ENCODE measurements at places on chromosomes 13 and 19.

DNA sequence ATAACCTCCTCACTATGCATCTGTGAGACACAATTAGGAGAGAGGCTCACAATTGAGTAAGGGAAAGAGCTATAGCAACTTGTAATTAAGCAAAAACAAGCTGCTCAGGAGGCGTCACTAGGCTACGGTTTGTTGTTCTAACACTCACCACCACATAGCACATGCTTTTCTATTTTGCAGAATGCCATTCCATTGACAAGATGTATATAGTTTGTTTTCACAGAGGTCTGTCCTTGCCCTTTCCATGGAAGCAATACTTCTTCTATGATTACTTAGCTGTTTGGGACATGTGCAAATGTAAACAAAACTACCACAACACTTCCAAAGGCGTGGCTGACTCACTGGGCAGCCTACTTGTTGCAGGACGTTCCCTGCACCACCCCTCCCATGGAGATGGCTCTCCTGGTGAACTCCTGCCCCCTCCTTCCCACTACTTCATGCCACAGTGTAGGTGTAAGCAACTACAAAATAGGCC lies 33.9 kb upstream of the FAM216B start:
- no peak for DNase-seq

- DNase-seq = no peak
These were observed 5.0 kb downstream of the RNF113B start for GRCh38 chr13:98171900-98172589.

- no peak for DNase-seq
These were observed 2.0 kb downstream of the PPP6R1 start for GRCh38 chr19:55256562-55257460.

DNA sequence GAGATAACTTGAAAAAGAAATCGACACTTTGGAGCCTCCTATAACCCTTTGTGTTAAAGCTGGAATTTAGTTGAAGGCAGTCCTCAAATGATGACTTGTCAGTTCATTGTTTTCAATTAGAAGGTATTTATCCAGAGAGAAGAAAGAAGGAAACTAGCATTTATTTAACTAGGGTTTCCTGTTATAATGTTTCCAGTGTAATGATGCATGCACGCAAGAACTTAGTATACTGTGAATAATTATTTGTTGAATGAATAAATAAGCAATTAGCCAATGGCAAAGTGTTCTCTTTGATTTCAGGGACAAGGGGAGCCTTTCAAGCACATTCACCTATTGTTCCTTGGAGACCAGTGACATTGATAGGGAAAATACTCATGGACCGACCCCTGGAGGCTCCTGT lies 307.4 kb downstream of the KLF5 start:
- DNase-seq = no peak

GRCh38 chr13:30925429-30925828 lies 7.0 kb upstream of the TEX26 start:
- no peak for DNase-seq

DNA sequence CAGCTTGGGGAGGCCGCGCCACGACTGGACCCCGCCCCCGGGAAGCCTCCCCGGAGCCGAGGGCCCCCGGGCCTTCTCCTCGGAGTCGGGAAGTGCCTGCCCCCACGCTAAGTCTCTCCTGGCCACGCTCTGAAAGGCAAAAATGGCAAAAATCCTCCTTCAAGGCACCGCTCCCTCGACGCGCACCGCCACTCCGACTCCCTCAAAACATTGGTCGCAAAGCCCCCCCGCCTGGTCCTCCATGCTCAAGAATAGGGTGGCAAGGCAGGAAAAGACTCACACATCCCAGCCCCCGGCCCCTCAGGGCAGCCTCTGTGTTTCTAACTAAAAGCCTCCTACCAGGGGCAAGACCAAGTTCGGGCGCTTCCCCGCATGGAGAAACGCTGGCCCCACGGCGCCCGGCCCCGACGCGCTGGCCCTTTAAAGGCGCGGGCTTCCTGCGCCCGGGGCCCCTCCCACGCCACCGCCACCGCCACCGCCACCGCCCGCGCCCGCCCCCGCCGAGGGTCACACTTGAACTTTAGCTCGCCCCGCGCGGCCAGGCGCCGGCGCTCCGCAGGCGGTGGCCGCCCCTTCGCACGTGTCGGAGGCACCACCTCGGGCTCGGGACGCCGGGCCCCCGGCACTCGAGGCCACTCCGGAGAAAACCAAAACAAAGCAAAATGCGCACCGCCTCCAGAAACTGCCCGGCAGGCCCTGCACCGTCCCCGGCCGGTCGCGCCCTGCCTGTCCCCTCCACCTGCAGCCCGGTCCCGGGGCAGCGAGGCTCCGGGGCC lies 1.9 kb downstream of the FOXO1 start:
- peak; percentile 65 for DNase-seq

GRCh38 chr19:271856-272255 lies 19.3 kb downstream of the PLPP2 start:
- DNase-seq = no peak

DNA sequence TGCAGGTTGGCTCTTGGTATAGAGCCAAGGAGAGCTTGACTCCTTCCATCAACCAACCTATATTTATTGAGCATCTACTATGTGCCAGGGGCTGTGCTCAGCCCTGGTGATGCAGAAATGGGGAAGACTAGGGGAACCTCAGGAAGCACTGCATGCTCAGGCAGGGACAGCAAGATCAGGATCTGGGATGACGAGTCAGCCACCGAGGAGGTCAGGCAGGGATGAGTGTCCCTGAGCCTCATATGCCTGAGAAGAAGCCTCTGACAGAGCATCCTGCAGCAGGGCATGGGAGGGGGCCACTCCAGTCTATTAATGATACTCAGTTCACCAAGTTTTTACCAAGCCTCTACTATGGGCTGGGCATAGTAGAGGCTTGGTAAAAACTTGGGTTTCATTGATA lies 158.1 kb downstream of the KATNAL1 start:
- DNase-seq = no peak

GRCh38 chr13:21537105-21537504 lies 66.9 kb downstream of the MICU2 start:
- DNase-seq = no peak

GRCh38 chr13:47454986-47455385 lies 546.1 kb downstream of the SUCLA2 start:
- no peak for DNase-seq

GRCh38 chr13:21476893-21477472 lies 17.9 kb upstream of the ZDHHC20 start:
- DNase-seq = peak; percentile 72

DNA sequence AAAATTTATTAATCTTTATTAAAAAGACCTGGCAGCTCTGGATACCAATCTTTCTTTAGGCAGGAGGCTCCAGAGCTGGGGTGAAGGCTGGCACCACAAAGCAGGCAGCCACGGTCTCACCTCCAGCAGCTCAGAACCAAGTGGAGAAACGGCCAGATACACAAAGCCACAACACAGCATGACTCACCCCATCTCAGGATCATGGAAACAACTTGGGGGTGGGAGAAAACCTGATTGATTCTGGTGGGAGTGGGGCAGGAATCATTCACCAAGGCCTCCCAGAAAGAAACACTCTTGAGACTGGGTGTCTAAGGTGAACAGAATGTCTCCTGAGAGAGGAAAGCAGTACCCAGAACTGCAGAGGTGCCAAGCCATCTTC lies 64.2 kb downstream of the CRYL1 start:
- DNase-seq = no peak

GRCh38 chr19:30488191-30488590 lies 116.0 kb downstream of the ZNF536 start:
- no peak for DNase-seq

DNA sequence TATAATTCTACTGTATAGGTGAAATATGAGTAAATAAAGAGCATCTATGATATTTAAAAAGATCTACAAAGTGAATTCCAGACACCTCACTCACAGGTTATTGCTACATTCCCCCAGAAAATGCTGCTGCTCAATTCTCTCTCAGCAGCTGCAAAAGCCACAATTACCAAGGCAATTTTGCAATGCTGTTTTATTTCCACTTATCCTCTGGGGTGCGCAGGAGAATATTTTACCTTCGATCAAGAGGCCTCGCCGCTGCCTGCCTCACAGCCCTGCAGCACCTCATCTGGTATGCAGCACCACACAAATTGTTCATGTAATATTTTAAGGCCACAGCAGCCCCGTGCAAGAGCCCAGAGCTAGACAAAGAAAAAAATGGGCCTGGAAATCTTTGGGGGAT lies 333.2 kb downstream of the DNAJC15 start:
- no peak for DNase-seq

DNA sequence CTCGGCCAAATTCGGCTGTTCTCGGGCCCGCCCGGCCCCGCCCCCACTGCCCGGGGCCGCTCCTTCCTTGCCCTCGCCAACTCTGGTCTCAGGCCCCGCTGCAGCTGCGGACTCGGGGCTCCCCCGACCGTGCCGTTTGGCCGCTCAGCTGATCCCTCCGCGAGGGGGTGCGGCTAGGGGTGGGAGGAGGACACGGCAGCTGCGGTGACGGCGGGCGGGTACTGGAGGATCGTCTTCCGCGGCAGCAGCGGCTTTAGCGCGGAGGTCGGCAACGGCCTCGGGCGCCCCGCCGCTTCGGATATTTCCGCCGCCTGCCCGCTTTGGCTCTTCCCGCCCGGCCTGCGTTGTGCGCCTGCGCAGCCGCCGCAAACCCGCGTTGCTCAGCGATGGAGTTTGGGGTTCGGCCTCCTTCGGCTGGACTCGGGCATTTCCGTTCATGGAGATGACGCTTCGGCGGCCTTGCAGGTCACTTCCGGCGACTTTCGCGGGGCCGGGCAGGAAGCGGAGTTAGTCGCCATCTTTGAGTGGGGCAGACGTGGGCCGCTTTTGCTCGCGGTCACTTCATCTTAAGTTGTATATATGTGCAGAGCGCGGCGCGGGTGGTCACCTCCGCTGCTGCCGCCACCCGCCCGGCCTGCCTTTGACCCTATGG lies 338 bp upstream of the UBE2M start:
- peak; percentile 100 for DNase-seq

DNA sequence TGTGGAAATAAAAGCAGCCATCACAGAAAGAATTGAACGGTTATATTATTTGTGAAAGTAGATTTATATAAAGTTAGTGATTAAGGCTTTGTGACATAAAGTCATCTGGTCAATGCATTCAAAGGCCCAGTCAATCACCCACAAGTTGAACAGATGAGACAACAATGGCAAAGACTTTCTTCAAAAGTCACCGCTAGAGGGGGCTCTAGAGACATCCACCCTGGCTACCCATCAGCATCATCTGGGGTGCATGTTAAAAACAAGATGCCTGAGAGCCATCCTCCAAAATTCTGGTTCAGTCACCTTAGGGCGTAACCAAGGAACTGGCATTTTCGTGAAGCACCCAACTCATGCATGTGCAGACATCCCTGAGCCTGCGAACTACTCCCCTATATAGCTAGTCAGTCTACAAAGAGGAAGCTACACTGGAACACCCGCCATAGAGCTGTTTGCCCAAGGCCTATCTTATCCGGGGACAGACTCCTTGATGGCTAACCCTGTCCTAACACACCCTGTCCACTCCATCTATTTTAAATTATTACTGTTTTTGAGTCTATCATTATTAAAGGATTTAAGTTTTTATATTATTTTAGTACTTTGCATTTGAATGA lies 970.5 kb downstream of the UQCRFS1 start:
- DNase-seq = no peak

DNA sequence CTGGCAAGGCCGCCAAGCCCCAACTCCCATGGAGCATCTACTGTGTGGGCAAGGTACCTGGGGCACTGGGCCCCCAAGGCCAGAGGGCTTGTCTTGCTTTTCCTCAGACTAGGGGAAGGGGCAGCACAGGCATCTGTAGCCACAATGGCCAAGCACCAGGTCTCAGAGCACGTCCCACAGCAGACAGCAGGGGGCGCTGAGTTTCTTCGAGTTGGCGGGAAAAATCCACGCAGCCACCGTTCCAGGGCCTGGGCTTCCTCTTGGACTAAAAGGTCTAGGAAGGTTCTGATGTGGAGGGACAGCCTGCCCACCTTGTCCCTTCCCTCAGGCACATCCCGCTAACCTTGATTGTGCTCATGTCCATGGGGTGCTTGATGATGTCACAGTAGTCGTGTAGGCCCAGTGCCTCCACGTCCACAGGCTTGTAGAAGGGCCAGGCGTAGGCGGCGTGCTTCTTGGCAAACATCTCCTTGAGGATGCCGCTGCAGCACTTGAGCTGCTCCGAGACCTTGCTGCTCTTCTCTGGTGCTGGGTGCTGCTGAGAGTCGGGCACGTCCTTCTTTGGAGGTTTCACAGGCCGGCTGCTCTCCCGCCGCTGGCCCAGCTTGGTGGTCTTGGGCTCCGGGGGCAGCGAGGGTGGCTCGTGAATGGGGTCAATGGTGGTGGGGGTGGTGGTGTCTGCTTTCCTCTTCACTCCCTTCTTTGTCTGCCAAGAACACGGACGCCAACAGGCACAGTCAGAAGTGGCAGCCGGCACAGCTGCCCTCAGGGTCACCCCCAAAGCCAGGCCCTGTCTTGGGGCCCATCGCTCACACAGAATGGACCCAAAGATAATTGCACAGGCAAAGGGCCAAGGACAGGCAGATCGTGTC lies 32.0 kb upstream of the EPHX3 start:
- DNase-seq = peak; percentile 77

- DNase-seq = no peak
These were observed 1.4 kb downstream of the ZNF324 start for GRCh38 chr19:58468216-58468839.

GRCh38 chr19:45528744-45529419 lies 21.6 kb downstream of the VASP start:
- DNase-seq = no peak

DNA sequence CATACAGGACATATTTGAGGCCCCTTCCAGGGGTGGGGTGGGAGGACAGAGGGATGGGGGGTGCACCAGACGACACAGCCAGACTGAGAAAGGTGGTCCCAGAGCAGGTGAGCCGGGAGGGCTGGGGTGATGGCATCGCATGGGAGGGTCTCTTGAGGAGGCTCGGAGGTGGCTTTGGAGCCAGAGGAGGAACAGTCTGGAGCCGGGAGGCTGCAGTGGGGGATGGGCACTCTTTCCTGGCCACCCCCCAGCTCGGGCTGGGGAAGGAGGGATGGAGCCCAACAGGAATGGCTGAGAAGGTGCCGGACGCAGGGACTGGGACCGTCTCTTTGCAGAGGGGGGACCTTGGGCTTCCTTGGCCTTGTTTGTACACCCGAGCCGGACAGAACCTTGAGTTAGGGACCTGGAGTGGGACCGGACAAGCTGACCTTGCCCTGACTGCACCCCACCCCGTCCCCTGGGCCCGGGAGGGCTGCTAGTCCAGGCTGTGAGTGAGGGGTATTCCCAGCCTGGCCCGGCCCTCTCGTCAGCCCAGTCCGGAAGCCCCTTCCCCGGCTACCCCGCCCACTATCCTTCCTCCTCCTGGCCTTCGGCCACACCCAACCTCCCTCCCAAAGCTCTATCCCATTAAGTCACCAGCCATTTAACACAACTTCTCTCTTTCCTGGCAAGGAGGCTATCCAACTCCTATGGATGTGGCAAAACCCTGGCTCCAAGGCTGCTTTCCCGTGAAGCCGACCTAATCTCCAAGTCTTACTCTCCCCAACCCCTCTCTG lies 816 bp upstream of the TBXA2R start:
- no peak for DNase-seq

GRCh38 chr19:49590971-49591730 lies at the start of gene PRR12:
Gene PRR12, plus strand, starts transcription at chr19:49591182. Its CDS starts 473 bp downstream, at chr19:49591655.
- DNase-seq = peak; percentile 66

- no peak for DNase-seq
These were observed 11.0 kb downstream of the IFNL1 start for GRCh38 chr19:39307046-39307821.

All from stimulated activated CD4-positive, alpha-beta T cell treated with anti-CD3 and anti-CD28 coated beads, Interleukin-12 subunit alpha, Interleukin-12 subunit beta, amount 100 ng/mL, for 4 hours (primary cell).